ENCODE measurements at places on chromosomes 7 and 10. TPM values are rescaled to one million over a fixed set of nuclear protein-coding genes. Genes with fewer than 3 reads are reported as not detected.

DNA sequence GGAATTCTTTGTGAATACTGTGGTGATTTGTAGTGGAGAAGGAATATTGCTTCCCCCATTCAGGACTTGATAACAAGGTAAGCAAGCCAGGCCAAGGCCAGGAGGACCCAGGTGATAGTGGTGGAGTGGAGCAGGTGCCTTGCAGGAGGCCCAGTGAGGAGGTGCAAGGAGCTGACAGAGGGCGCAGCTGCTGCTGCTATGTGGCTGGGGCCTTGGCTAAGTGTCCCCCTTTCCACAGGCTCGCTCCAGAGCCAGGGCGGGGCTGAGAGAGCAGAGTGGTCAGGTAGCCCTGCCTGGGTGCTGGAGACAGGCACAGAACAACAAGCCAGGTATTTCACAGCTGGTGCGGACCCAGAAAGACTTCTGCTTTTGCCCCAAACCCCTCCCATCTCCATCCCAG lies 162.9 kb downstream of the EGFR start:
- DNase-seq, result no peak

GRCh38 chr7:130363026-130363847 lies 17.1 kb upstream of the CPA1 start:
- peak; percentile 99 for DNase-seq

DNA sequence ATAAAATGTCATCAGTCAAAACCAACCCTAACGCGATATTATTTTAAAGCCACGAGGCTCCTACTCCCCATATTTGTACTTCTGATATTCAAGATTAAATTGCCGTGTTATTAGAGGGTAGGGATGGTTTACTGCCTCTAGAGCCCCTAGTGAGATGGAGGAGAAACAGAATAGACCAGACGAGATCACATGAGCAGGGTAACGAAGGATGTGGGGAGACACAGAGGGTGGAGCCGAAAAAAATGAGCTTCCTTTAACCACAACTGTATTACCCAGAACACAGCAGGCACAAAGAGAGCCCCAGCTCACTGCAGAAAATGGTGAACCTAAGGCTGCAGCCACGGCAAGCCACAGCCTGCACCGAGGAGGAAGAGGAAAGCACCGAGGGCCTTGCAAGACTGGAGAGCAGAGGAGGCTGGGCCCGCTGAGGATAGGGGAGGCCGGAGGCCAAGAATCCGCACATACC lies 14.3 kb downstream of the ZC3HAV1 start:
- no peak for DNase-seq

GRCh38 chr10:89214566-89215165 lies 7.5 kb upstream of the CH25H start:
- DNase-seq, result no peak

SEMA3E gene
- 0.13 TPM for total RNA-seq

DNA sequence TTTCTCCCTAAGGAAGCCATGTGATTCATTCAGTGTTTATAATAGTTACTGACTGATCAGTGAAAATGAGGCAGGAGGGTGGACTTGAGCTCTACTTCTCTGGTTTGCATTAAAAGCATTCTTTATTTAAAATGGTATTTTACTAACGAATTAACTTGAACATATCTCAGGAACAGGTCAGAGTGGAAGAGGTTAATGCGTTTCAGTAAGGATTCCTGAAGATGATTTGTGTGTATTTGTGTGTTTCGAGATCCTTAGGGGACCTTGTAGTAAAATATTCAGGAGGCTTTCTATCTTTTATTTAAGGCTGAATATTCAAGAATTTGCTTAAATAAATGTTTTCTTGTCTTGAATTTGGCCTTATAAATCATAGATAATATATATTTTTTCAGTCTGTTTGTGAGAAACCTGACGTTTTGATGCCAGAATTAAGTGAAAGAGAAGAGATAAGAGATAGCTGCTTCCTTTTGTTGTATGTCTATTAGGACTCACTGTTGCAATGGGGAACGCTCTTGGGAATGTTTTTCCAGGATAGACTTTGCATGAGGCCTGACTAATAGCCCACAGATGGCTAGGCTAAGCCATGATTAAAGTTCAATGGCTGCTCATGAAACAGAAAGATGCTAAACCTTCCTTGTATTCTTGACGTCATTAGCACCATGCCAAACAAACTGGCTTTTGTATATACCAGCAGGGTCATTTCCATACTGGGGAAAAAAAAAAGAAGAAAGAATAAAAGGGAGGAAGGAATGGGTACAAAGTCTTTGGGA lies 93.8 kb upstream of the MTPN start:
- no peak for DNase-seq

- no peak for DNase-seq
Observed at GRCh38 chr7:150564006-150564405, 3.2 kb upstream of the GIMAP4 start.

DNA sequence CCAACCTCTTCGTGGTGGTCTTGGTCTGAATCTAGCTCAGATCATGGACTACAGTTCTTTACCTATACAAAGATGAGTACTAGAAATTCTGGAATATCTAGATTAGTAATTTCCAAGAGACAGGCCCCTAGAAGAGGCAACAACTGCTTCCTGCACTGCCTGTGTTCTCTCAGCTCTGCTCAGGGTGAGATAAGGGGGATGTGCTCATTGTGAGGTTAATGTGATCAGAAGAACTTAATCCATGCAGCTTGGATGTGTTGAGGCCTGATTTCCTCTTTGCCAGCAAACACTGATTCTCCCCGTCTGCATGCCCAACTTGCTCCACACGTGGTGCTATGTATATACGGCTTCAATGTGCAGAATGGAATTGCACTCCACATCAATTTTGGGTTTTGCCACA lies 268.0 kb downstream of the PHTF2 start:
- DNase-seq, result no peak

DNA sequence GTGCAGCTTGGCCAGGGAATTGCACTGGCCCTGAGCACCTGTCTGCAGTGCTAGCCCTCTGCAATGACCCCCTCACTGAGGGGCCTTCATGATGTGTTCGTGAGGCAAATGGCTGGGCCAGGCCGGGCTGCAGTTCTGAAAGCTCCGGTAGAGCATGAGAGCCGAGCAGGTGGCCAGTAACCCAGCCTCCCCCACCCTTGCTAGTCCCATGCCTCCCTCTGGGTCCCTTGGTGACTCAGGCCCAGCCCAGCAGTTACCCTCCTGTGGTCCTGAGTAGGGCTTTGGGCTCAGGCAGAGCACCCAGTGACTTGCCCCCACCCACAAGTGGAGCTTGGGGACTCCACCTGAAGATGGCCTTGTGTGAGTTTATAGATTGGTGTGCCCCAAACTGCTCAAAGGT lies 16.1 kb upstream of the CSGALNACT2 start:
- DNase-seq, result no peak

GRCh38 chr7:40403703-40404476 lies 269.1 kb downstream of the SUGCT start:
- no peak for DNase-seq

AGR2 gene
- 163 TPM for total RNA-seq

- no peak for DNase-seq
Observed at GRCh38 chr7:103795787-103796186, 193.7 kb downstream of the RELN start.

STOX1 gene
- not detected for total RNA-seq

GRCh38 chr7:140506788-140507464 lies 27.6 kb upstream of the MKRN1 start:
- peak; percentile 53 for DNase-seq

AGAP5 gene
- 3.7 TPM for total RNA-seq

GRCh38 chr7:121038717-121039509 lies 50.4 kb downstream of the CPED1 start:
- DNase-seq, result no peak

TMEM130 gene
- total RNA-seq, result not detected

DNA sequence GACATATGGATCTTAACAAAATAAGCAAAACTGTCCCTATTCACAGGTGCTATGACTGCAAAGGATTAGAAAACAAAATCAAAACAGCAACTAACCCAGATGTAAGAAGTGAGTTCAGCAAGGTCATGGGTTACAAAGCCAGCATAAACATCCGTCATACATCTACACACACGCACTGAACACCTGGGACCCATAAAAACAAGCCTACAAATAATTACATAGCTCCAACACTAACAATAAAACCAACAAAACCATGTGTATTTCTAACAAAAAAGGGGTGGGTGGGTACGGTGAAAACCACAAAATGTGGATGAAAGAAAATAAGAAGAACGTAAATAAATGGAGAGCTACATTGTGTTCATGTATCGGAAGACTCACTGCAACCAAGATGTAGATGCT lies 256.8 kb downstream of the ELFN1 start:
- no peak for DNase-seq

DNA sequence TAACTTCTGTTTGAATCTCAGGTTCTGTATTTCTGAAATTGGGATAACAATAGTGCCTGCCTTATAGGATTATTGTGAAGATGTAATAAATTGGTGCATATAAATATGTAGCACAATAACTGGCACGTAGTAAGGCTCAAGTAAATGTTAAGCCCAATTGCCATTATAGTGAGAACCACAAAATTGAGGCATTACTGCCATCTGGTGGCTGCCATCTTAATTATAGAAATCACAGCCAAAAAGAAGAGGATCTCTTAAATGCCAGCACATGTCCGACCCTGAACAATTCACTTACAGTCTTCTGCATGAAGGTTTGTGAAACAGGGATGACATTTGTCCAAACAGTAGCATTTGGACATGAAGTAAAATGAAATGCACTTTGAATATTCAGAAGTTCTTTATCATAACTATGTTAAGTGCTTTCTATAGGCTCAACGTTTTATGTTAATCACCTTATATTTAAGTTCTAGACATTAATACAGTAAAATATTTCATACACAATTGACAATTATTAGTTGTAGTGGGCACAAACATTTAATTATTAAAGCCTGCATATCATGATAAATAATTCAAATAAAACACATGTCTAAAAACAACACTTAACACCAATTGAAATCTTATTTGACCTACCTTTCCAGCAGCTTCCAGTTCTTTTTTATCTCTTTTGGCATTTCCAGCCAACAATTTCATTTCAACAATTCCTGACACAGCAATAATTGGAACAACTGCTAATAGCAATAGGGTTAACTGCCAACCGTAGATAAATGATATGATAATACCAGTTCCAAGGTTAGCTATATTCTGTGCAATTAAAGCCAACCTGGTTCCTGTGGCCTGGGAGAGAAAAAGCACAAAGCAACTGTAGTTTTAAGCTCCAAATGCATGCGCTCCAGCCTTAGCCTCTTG lies 58.5 kb downstream of the ABCB4 start:
- DNase-seq, result peak; percentile 70

C10orf67 gene
- 0.26 TPM for total RNA-seq

NCF1 gene
- total RNA-seq, result 3.2 TPM

IL2RA gene
- total RNA-seq, result not detected

- DNase-seq, result peak; percentile 45
Observed at GRCh38 chr7:34087892-34088891, 182.9 kb downstream of the BMPER start.

GRCh38 chr10:12158111-12158510 lies 28.6 kb downstream of the SEC61A2 start:
- no peak for DNase-seq

ZNF804B gene
- total RNA-seq, result not detected

GRCh38 chr7:157693521-157694375 lies 356.9 kb downstream of the DNAJB6 start:
- DNase-seq, result no peak

Measured in bronchial epithelial cell (primary cell).